ENCODE measurements at places on chromosomes 3 and 15.

GRCh38 chr3:131216801-131217200 lies 164.8 kb upstream of the NUDT16 start:
- DNase-seq, result no peak

GRCh38 chr3:166582236-166582635 lies 745.0 kb upstream of the BCHE start:
- DNase-seq, result no peak

GRCh38 chr3:71339049-71339448 lies 244.5 kb downstream of the FOXP1 start:
- no peak for DNase-seq

DNA sequence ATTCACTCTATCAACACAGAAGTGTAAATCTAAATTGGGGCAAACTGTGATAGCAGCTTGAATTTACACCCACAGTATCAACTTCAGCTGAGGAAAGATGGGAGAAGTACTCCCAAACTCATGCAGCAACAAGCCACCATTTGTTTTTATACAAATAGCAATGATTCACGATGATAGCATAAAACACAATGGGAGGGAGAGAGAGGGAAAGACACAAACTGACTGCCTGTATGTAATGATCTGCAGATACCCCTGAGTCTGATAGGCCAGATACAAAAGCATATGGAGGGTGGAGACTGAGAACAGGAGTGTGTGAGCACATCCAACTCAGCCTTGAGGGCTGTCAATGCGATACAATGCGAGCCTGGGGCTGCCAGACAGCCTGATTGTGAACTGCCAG lies 79.2 kb downstream of the CNTN3 start:
- no peak for DNase-seq

DNA sequence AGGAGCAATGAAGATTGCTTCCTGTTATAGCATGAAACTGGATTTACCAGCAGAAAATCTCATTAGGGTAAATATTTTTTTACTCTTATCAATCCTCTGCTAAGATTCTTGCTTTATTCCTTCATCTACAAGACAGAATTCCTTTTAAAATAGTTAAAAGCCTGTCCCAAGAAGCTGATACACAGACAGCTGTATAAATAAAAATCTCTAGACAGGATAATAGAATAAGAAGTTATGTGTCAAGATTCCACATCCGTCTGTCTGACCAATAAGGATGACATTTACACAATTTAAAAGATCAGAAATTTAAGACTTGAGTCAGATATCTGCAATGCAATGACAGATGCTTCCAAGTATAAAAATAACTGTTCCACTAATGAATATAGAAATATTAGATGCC lies 57.6 kb downstream of the SSR3 start:
- DNase-seq, result no peak

DNA sequence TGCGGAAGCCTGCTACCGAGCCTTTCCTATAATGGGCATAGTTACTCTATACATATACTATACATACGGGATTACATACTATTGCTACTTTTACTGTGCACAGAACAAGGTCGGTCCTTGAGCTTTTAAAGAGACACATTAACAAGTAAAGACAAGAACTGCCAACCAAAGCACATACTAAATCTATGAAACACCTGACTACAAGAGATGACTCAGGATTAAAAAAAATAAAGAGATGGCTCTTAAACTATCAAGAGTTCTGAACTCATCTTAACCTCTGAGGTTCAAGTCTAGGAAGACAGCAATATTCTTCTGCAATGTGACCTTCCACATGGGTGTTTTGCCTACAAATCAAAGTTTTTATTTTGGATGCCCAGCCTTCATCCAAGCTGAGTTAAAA lies 106.8 kb downstream of the TNIK start:
- no peak for DNase-seq

DNA sequence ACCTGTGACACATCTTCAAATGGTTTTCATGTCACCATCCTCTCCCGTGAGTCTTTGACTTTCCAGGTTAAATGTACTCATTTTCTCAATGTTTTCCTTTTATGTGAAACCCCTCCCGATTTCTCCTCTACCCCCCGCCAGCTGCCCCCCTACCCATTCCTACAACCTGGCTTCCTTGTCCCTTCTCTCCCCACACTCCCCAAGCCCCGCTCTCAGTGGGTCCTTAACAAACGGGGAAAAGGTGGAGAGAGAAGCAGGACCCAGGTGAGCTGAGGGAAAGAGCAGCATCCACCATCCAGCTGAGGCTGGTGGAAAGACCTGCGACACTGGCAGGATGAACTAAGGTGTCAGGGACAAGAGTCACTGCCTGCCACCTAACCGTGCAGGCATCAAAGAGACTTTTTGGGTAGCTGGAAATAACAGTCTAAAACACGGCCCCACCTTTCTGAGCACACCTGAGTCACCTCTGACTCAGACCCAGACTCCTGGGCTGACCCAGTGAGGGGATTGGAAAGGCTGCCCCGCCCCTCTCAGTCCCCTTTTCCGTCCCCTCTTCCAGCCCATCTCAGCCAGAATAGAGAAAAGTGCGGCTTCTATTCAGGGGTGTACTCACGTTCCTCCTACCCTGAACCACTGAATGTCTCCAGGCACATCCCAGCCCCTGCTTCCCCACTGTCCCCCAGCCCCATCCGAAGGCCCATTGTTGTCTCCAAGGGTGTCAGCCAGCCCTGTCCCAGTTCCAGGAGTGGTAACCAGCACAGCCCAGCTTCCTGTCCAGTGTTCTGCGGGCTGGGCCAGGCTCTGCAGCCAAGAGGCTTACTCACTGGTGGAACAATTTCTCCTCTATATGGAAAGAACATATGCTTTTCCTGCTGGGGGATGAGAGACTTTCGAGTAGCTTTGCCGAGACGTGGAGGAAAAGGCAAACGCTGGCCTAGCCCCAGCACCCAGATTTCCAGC lies 20.4 kb downstream of the ISG20 start:
- no peak for DNase-seq

DNA sequence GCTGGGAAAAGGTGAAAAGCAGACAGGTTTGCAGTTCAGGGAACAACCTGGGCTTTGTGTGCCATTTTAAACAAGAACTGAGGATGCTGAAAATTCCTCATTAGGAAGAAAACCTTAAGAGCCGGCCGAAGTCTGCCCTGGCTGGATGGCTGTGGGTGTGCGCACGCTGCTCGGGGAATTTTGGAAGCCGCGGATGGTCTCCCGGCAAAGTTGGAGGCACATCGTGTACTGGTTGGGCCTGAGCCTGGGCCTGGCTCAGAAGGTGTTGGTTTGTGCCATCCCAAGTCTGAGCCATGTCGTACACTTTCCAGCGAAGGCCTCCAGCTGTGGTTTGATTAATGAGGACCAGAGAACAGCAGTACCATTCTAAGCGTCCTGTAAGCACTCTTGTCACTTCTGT lies 188.2 kb downstream of the ATP10A start:
- DNase-seq, result no peak

DNA sequence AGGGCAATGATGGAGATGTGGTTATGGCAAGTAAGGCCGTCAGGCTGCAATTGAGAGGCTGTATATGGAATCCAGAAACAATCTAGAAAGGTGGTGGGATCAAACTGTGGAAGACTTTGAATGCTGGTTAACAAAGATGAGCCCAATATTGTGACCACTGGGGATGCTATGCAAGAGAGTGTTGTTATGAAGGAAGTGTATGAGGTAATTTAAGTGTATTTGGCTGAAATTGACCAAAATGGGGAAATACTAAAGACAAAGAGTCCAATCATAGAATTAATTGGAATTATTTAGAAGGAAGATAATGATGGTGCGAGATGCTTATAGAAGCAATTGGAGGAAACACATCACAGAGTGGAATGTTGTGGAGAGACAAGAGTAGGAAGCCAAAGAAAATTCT lies 24.5 kb downstream of the BTLA start:
- no peak for DNase-seq

GRCh38 chr3:129855170-129855831 lies 38.2 kb downstream of the TMCC1 start:
- DNase-seq, result no peak

DNA sequence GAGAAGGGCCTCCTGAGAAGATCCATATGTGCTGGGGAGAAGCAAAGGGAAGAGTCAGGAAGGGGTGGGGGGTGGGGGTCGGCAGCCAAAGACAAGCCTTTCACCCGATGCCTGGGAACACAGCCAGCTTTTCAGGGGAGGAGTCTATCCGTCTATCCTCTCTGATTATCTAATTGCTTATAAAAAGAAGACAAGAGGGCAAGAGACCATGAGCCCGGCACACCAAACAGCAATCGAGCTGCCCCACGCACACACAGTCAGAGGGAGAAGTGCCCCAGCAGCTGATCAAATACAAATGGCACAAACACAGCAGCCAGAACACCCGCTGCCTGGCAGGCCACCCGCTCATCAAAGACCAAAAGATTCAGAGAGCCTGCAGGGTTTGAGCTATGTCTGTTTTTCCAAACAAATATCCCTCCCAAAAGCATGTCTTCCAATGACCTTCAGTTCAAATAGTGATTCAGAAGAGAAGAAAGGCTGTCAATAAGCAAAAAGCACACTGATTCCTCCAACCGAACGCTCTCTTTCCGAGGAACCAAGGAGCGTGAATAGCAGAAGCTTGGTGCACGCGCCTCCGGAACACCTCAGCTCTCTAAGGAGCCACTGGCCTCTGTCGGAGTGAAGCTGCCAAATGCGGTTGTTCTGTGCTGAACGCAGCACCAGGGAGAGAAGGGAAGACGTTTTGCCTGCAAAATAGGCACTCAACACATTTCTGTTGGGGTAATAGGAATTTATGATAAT lies 419.2 kb downstream of the OCA2 start:
- DNase-seq, result no peak

DNA sequence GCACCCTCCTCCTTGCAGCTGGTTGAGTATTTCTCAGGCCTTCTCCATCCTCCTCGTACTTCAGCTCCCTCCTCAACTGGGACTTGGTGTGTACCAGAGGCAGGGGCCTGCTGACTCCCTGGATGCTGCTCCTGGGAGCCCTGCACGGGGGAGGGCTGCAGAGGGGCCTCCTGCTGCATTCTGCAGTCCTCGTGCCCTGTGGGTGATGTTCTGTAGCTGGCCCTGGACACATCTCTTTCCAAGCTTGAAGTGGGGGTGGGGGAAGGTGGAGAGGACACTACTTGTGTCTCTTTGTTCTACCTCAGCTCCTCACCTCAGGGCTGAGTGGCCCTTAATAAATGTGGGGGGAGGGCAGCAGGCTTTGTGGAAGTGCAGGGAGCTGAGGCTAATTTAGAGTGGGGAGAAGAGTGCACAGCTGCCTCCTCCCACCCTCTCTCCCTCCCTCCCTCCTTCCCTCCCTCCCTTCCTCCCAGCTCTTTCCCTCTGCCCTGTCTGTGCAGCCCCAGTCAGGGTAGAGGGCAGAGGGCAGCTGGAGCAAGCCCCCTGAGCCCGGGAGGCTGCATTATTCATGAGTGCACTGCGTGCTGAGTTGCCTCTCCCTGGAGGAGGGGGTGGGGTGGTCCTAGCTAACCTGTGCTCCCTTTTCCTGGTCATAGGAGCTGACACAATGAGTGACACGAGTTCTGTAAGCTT lies 3.7 kb upstream of the GRM2 start:
- no peak for DNase-seq

GRCh38 chr15:45457641-45458539 lies 64.7 kb downstream of the SLC30A4 start:
- no peak for DNase-seq

DNA sequence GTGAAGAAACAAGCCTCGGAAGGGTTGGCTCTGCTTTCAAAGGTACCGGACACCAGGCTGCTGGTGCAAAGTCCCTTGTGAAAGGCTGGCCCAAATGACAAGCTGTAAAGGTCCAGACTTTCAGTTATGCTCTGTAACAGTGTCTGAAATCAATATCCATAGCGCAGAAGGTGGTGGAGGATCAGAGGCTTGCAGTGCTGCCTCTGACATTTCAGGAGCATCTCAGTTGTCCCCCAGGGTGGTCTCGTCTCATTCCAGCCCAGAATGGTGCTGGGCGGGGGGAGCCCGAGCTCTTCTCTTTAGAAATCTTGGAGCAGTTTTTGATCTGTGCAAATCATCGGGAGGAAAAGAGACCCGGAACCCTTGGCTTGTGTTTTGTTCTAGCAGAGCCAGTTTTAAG lies 402.3 kb upstream of the RGMA start:
- DNase-seq, result no peak

DNA sequence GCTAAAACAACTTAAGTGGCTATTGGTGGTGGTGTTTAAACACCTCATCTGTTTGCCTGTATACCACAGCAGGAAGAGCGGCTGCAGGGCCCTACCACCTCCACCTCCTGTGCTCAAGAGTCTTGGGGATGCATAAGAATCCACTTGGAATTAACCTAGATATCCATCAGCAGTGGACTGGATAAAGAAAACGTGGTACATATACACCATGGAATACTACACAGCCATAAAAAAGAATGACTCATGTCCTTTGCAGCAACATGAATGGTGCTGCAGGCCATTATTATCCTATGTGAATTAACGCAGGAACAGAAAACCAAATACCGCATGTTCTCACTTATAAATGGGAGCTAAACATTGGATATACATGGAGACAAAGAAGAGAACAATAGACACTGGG lies 76.8 kb downstream of the SETMAR start:
- no peak for DNase-seq

- no peak for DNase-seq
These were observed 112.6 kb downstream of the ERC2 start for GRCh38 chr3:56355570-56356185.

GRCh38 chr3:66473692-66474091 lies 27.1 kb downstream of the LRIG1 start:
- DNase-seq, result no peak

DNA sequence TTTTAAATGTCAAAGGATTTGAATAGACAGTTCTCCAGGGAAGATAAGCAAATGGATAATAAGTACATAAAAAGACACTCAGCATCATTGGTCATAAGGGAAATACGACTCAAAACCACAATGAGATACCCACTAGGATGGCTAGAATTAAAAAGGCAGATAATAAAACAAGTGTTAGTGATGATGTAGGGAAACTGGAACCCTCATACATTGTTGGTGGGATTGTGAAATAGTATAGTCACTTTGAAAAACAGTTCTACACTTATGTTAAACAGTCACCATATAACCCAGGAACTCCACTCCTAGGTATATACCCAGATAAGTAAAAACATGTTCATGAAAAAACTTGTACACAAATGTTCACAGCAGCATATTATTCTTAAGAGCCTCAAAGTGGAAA lies 72.5 kb downstream of the GPR156 start:
- no peak for DNase-seq

GRCh38 chr3:154143873-154144272 lies 22.7 kb downstream of the ARHGEF26 start:
- no peak for DNase-seq

- DNase-seq, result no peak
These were observed 1.4 kb downstream of the PFN2 start for GRCh38 chr3:149969110-149969939.

- DNase-seq, result no peak
These were observed 267.3 kb upstream of the IL12A start for GRCh38 chr3:159721324-159721723.

GRCh38 chr15:89500397-89501270 lies 4.3 kb upstream of the RHCG start:
- DNase-seq, result no peak
